ENCODE measurements at places on chromosomes 3 and 15.

DNA sequence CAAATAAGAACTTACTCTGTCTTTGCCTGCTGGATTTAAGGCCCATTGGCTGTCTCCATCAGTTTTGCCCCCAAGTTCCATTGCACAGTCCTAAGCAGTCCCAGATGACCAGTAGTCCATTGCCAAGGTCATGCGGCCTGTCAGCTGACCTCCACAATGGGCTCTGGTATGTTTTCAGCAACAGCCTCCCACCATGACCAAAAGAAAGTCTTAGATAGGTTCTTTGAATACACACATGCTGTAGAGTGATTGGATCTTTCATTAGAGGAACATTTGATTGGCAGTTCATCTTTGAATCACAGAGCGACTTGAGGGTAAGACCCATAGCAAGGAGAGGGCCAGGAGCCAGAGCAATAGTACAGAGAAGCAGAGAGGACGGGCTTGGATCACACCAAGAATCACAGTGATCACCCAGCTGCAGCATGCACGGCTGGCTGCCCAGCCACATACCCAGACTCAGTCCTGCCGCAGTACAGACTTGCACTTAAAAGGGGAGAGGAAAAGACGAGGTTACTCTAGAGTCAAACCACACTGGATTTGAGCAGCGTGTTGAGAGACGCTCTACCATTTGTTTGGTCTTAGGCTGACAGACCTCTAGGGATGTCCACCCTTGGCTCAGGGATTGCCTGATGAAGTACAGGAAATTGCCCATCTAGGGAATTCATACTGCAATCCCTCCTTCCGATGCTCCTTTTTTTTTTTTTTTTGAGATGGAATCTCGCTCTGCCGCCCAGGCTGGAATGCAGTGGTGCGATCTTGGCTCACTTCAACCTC lies 50.4 kb downstream of the APH1B start:
- no peak for DNase-seq

DNA sequence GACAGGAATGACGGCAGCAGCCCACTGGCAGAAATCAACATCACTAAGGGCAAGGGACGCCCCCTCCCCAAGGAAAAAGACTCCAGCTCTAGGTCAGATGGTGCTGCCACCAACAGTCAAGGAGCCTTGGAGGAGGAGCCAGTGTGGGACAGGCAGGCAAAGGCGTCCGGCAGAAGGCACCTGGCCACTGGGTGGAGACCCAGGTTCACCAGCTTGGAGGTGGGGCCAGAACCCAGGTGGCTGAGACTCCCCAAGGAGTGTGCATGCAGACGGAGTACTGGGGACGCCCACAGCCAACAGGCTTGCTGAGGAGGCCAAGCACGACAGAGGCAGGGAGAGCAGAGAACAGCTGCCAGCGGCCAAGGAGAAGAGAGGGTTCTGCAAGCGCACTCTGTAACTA lies 35.2 kb downstream of the PTPN23 start:
- no peak for DNase-seq

DNA sequence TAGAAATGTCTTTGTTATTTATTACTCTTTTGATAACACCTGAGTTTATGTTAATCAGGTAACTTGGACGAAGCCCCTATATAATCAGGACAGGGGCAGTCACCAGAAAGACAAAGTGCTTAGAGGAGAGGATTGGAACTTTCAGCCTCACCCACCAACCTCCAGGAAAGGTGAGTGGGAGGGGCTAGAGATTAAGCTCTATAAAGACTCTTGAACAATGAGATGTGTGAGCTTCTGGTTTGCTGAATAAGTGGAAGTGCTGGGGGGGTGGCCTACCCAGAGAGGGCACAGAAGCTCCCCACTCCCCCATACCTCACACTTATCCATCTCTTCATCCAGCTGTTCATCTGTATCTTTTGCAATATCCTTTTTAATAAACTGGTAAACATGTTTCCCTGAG lies 73.9 kb downstream of the TTBK2 start:
- no peak for DNase-seq

DNA sequence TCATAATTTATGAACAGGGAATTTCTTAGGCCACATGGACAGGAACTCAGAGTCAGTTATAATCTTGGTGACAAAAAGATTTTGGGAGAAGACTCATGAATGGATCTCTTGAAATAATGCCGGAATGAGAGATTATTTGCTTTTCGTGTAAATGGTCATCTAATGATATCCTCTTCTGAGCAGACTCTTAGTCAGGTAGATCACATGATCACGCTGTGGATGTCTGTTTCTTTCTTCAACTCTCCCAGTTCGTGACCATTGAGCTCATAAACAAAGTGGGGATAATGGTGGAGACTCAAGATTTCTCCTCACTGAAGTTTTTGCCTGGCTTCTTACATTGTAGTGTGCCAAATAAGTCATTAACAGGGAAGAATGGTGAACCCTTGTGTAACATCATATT lies 133.1 kb upstream of the CBLB start:
- no peak for DNase-seq

- no peak for DNase-seq
These were observed 81.1 kb downstream of the CCK start for GRCh38 chr3:42184651-42185443.

DNA sequence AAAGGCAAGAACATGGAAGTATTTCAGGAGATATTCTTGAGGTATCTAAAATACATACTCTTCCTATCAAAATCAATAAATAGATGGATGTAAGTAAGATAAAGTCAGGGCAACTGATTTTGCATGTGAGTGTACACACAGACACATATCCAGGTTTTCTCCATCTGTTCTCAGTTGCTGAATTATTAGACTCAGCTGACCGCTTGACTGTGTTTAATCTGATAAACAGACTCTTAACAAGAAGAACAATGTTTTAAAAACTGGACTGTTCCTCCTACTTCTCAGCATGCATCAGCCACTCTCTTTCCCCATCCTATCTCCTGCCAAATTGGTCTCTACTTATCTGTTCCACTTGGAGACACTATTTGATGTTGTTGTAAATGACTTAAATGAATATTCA lies 73.5 kb downstream of the GOLGA8G start:
- no peak for DNase-seq

DNA sequence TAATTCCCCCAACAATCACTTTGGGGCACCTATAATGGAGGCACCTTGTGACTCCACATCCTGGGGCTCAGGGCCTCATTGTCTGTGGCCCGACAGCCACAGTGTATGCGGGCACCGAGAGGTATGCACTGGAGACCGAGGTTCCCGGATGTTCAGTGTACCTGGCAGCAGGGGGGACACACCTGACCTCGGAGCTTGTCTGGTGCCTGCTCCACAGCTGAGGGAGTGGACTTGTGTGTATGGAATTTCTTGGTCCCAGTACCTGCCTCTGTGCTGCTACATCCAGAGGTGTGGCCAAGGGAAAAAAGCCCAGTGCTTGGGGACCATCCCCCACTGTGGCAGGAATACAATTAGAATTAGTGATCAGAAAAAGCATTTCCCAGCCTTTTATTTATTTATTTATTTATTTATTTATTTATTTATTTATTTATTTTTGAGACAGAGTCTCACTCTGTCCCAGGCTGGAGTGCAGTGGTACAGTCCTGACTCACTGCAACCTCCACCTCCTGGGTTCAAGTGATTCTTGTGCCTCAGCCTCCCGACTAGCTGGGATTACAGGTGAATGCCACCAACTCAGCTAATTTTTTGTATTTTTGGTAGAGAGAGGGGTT lies 8.8 kb upstream of the AEN start:
- DNase-seq = no peak

DNA sequence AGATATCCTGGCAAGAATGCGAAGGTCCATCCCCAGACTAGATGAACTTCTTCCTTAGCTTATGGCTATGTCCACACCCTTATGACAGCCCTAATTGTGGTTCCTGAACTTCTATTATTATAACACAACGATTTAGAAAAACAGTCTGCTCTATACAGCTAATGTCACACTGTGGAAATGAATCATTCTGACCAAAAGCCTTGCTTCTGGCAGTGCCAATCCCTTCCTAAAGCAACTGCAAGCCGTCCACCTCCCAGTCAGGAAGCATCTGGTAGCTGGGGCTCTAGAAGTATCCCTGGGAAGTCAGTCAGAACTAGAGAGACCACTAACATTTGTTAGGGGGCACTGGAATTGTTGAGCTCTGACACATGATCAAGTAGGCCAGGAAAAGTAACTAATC lies 45.0 kb downstream of the MYO5A start:
- DNase-seq = no peak

DNA sequence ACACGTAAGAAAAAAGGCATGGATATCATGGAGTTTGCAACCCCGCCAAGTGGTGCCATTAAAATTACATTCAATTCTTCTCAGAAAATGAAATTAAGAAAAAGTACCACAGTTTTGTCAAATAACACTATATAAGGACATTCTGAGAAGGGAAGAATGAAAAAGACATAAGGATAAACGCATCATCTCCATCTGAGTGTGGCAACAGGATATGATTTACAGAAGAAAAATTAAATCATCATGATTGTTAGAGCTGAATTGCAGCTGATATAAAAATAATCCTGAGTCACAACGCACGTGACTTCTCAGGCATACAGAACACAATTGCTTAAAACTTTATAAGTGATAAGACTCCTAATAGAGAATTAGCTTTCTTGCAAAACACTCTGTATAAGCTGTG lies 133.8 kb downstream of the GREM1 start:
- no peak for DNase-seq

DNA sequence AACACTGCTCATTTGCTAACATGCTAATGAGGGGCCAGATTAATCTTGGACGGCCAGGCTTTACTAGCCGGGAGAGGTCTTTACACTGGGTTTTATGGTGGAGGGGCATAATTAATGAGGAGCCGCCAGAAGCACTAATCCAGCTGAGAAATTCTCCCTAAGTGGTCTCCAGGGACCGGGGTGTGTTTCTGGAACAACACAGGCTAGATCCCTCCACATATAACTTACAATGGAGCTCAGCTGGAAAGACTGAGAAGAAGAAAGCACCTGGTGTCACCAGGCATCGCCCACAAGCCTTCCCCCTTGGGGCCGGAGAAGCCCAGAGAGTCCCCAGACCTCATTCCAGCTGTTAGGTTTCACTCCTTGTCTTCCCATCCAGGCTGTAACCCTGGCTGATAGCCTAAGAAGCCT lies 127.5 kb downstream of the MEGF11 start:
- no peak for DNase-seq

DNA sequence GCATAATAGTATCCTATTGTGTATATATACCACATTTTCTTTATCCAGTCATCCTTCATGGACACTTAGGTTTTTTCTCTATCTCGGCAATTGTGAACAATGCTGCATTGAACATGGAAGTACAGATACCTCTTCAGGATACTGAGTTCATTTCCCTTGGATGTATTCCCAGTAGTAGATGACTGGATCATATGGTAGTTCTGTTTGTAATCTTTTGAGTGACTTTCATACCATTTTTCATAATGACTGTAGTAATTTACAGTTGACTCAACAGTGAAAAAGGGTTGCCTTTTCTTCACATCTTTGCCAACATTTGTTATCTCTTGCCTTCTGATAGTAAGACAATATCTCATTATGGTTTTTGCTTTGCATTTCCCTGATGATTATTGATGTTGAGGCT lies 21.8 kb downstream of the MYH15 start:
- no peak for DNase-seq

- DNase-seq = no peak
These were observed 196.4 kb upstream of the SLC24A5 start for GRCh38 chr15:47924381-47924780.

DNA sequence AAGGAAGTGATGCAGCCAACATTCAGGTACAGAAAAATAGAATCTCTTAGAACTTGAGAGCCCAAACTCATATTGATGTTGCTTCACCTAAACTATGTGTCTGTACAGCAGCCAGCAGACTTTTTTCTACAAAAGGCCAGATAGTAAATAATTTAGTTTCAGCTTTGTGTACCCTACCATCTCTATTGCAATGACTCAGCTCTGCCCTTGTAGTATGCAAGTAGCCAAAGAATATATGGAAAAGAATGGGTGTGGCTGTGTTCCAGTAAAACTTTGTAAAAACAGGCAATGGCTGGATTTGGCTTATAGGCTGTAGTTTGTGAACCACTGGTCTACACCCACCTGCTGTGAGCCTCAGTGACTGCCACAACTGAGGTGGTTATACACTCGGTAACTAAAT lies 392.5 kb upstream of the RARB start:
- no peak for DNase-seq

DNA sequence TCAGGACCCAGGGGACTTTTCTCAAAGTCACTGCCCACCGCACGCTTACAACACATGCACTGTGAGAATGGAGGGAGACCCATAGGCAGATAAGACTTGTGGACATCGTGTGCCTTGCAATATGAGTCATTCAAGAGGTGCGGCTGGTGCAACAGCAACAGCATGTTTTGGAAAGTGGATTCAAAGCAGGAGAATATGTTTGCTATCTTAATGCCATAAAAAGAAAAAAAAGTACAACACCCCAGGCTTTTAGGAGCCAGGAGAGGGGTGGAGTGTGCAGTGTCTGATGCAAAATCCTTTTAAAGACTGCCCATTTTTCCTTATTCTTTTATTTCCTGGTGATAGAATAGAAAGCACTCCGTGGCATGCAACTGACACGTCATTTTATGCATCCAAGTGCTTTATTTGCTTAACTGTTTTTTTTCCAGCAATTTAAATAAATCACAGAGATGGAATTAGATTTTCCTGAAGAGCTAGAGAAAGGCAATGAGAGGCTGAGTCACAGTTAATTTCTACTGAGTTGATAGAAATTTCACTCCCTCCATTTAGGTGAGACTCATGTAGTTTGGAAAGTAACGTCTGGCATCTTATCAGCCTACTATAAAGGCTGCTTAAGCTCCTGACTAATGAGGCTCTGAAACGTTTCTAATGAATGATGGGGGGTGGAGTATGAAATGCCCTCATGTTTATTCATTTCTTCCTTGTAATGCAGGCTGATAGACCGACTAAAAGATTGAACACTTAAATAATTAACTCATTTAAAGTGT lies 96.4 kb downstream of the NSUN3 start:
- DNase-seq = no peak

DNA sequence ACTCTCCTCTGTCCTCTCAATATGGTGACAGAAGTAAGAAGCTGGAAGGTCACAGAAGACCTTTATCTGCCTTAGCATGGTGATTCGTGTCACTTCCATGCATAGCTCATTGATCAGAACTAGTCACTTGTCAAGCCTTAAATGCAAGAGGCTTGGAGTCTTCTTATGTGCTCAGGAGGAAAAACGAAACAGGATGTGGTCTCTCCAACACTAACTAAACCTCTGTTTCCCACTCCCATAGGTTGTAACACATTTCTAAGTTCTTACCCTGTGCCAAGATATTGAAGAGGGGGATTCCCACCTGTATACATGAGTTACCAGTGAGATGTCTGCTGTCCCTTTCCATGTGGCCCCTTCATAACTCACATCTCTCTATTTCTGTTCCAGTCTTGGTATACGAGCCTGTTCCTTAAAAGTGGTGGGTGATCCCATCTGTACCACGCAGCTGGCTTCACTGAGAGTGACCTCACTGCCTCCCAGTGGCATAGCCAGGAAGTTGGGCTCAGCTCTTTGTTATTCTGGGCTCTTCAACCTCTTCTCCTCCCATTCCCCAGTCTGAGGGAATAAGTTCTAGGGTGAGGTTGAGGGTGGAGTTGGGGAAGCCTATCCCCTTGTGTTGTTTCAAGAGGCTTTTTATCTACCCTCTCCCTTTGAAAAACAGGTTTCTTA lies 203.2 kb upstream of the PPP2R3A start:
- no peak for DNase-seq
